HS-27A (cell line): ENCODE measurements at places on chromosomes 4 and X.

DNA sequence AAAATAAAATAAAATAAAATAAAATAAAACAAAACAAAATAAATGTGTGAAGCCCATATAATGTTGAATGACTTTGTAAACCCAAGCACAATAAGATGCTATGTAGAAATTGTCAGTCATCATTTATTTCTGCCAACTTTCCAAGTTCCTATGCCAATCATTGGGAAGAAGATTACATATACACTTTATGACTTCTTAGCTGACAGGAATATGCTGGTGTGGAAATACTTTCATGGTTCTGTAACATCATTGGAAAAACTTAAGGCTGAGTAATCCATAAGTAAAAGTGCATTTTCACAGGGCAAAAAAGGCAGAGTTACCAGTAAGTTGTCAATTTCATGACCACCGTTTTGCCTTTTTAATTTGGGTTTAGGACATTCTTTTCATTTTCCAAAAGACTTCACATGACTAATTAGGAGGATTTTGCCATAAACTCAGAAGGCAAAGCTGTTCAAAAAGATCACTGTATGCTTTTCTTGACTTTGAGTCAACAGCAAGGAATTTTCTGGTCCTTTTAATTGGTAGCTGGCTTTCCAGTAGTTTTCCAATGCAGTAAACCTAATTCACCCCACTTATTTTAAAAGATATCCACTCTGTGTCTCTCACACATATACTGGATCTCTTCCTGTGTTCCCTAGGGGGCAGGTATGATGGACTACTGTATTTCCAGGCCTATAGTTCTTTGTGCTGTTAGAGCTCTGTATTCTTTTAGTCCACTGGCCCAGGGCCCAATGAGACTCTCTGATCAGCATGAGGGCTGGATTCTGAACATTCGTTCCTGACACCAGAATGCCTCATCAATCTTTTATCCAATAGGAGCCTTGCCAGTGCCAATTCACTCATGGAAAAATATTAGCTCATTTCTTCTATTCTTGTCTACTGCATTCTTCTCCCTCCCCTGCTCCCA is 26.2 kb upstream of the SCRG1 start:
- DNase-seq, result peak; percentile 51

- no peak for DNase-seq
Measured at GRCh38 chr4:154838155-154838554, 57.1 kb downstream of the RBM46 start.

GRCh38 chr4:19579608-19580007 is 672.1 kb upstream of the SLIT2 start:
- DNase-seq, result no peak

DNA sequence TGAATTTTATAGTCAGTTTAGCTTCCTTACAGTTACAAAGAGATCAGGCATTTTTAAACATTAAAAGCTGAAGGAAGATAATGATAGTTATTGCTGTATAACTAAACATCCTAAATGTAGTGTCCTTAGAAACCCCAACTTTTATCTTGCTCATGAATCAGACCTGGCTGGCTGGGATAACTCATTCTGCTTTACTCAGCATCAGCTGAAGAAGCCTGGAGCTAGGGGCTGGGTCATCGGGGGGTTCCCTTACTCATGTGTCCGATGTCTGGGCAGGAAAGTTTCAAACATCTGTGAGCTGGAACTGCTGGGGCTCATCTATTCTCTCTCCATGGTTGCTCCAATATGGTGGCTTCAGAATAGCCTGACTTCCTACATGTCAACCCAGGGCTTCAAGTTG is 113.9 kb downstream of the MTNR1A start:
- DNase-seq, result no peak

- peak; percentile 72 for DNase-seq
Measured at GRCh38 chr4:98430708-98431403, 169.7 kb downstream of the RAP1GDS1 start.

DNA sequence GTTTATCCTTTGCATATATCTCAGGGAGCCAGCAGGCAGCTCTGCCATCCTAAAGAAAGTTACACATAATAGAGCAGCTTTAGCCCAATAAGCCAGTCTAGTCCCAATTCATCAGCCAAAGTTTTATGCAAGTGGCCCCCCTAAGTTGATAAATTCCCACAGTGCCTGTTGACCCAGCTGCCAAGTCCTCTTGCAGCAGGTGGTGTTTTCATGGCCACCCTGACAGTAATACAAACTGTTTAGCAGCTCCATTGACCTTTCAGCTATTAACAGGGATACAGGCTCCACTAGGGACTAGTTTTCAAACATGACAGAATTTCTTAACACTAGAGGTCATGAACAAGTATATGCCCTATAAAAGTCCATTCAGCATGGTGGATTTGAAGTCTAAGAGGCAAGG is 77.5 kb downstream of the HHIP start:
- DNase-seq, result no peak

DNA sequence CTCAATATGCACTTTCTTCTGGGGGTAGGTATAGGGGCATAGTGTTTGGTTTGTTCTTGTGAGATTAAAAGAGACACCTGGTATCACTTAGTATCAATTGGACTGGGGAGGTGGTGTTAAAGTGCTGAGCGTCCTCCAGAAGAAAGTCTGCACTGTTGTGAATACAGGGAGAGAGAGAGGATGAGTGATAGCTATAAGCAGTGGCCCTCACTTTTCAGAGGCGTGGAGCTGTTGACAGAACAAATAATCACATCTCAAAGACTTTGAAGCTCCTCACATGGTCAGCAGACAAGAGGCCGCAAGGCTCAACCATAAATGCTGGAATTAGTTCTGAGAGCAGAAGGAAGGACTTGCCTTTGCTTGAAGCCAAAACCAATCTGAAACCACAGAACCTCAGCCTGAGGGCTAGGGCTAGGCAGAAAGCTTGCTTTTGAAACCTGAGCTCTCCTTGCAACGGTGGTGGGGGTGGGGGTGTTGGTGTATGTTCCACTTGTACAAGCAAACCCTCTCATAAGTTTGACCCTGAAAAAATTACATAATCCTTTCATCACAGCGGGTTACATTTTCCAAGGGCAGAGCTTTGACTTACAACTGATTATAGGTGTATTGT is 123.2 kb upstream of the SCML1 start:
- no peak for DNase-seq

DNA sequence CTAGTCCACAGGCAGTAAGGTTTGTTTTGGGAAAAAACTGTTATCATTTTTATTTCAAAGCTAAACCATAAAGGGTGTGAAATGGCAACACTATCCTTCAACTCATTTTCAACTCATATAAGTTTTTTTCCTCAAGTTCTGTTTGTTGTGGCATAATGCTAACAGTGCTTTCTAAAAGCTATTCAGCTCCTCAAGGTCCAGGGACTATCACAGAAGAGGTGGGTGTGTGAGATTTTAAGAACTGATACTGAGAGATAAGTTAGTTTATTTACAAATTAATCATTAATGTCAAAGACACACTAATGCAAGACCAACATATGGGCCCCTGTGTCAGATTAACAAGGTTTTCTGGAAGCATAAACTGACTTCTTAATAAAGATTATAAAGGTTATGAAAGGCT is 11.8 kb downstream of the UGT2B15 start:
- no peak for DNase-seq

DNA sequence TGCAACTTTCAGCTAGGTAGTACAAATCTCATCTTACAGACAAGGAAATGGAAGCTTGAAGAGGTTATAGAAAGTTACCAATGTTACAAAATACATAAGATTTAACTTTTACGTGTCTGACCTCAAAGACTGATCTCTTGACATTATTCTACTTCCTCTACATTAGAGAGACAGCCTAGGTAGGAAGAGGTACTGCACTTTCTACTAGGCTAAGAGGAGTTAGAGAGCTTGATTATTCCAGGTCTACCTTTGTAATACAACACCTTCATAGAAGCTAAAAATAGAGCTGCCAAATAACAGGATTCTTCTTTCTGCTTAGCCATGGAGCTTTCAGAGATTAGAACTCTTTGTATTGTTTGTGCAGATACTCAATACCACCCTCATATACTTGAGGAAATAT is 147.6 kb upstream of the NPY2R start:
- no peak for DNase-seq

DNA sequence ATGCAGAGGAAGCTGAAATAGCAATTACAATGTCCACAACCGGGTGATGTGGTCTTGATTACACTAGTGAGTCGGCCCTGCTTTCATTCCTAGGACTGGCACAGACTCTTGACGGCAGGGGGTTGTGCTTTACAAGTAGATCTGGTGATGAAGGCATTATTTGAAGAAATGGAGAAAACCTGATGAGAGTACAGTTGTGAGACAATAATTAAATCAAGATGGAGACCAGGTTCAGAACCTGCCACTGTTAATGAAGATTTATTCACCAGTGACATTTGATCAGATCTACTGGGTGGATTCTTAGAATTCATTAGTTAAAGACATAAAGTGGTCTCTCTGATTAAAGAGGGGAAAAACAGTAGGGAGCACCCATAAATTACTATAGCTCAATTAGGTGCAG is 747.2 kb downstream of the STPG2 start:
- DNase-seq, result no peak

DNA sequence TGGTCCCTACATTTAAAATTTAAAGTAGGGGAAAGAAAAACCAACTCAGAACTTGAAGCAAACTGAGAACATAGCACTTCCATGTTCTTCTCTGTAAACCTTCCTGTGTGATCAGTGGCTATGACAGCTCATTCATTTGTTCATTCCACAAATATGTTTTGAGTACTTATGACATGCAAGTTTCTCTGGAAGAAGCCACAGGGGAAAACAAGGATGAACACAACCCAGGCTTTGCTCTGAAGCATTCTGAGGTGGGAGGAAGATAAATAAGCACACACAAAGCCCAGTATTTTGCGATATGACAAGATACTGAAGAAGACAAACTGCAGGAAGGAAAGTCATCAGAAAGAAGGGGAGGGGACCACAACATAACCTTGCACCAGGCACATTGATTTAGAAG is 96.4 kb downstream of the CHIC2 start:
- no peak for DNase-seq

GRCh38 chr4:175891851-175892250 is 79.8 kb upstream of the GPM6A start:
- no peak for DNase-seq

DNA sequence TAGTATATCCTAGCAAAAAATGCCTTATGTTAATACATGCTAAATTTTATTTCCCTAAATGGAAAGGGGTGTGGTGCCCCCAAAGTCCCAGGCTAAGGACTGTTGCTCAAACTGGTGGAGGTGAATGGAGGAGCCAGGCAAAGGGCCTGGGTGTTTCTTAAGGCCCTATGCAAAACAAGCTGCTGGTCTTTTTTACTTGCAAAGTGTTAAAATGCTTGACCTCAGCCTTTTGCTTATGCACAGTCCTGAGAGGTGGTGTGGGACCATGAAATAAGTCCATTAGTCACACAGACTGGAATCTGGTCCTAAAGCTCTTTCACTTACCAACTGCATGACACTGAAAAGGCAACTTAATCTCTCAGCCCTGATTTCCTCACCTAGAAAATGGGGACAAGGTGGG is 223.5 kb upstream of the MBNL3 start:
- no peak for DNase-seq

- no peak for DNase-seq
Measured at GRCh38 chrX:108795240-108795639, 58.9 kb upstream of the IRS4 start.

- DNase-seq, result no peak
Measured at GRCh38 chrX:153762626-153763173, 1.3 kb upstream of the PLXNB3 start.

DNA sequence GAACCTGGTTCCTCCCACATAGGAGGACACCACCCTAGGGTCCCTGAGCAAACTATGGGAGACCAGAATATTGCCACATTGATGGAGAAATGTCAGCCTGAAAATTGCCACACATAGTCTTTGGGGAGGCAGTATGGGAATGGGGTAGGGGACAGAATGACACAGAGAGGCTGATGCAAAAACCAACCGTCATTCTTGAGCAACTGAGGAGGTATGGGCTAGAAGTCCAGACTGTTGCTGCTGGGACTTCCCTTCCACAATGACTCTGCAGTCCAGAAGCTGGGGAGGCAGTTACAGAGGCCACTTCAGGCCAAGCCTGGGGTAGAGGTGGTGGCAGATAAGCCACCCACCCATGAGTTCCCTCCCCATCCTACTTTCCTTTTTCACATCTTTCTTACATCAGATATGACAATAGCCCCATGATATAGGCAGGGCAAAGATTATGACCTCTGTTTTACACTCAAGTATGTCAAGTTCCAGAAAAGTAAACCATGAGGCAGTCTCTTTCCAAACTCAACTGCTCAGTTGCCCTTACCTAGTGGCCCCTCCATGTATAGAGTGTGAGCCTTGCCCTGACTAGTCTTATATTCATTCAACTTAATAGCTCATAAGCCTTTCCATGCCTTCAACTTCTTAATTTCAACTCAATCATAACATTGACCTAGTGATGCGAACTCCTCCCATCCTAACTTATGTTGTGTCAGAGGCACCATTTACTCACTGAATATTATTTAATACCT is 41.7 kb downstream of the VSIG4 start:
- DNase-seq, result no peak

- DNase-seq, result peak; percentile 8
Measured at GRCh38 chr4:37389967-37390580, 145.5 kb downstream of the NWD2 start.

DNA sequence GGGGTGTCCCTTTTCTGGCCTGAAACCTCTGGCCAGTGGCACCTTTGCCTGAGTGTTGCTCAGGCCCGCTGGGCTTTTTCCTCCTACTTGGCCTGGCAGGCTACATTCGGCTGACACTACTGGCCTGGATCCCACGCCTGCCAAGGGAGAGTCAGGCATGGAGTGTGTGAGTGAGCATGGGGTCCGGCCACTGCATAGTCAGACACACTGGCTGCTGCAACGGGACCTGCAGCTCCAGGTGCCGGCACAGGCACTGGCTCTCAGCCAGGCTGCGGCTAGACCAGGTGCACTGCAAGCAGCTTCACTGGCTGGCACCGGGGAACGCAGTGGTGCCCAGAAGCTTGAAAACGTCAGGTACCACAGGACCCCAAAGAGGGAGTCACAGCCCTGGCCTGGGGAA is 434.9 kb downstream of the ARHGAP24 start:
- DNase-seq, result no peak

- peak; percentile 19 for DNase-seq
Measured at GRCh38 chrX:10190367-10190766, 33.6 kb downstream of the CLCN4 start.

DNA sequence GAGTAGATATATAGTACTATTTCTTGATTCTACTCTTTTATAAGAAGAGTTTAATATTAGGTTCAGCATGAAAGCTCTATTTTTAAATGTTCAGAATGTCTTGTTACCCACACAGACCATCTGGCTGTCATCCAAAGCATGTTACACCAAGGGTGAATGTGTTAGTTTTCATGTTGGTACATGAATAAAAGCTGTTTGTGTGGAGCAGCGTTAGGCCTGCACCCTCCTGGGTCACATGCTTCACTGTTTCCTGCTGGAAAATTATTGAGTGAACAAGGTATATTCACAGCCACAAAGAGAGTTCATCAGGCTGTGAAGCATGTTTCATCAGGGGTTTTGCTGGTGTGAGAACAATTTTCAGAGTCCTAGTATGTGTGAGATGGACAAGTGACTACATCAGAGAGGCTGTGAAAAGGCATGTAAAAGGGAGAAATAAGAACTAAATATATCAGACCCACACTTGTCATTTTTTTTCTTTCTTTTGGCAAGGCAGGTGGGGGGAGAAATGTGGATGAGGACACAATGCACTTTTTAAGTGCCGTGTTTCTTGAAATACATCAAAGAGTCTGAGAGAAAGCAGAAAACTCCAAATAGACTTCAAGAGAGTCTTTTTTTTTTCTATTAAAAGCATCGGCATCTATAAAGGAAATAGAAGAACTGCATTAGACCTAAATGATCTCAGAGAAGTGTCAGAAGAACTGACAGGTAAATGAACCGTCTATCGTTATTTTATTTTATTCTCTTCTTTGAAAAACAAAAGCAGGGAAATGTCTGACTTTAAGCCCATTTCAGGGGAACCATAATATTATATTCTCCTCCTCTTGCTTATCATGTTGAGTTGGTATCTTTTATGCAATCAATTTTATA is 2429.7 kb downstream of the PCDH7 start:
- DNase-seq, result no peak
